ENCODE measurements at places on chromosomes 4 and X.

- DNase-seq = no peak
Measured at GRCh38 chr4:3220476-3221183, 28.3 kb upstream of the MSANTD1 start.

DNA sequence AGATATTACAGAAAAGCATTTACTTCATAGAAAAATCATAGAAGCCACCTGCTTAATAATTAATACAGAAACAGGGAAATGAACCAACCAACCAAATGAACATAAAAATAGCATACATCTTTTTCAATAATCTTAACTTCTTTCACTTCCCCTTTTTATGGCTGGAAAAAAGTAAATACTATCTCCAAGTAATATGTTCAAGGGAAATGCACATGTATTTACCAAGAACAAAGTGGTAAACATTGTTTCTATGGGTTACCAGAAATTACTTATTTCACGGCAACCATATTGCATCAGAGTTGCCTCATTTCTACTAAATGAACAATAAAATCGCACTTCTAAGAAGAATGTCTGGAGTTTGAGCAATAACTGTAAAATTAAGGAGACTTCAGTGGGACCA is 321.3 kb downstream of the TMA16 start:
- DNase-seq = no peak

DNA sequence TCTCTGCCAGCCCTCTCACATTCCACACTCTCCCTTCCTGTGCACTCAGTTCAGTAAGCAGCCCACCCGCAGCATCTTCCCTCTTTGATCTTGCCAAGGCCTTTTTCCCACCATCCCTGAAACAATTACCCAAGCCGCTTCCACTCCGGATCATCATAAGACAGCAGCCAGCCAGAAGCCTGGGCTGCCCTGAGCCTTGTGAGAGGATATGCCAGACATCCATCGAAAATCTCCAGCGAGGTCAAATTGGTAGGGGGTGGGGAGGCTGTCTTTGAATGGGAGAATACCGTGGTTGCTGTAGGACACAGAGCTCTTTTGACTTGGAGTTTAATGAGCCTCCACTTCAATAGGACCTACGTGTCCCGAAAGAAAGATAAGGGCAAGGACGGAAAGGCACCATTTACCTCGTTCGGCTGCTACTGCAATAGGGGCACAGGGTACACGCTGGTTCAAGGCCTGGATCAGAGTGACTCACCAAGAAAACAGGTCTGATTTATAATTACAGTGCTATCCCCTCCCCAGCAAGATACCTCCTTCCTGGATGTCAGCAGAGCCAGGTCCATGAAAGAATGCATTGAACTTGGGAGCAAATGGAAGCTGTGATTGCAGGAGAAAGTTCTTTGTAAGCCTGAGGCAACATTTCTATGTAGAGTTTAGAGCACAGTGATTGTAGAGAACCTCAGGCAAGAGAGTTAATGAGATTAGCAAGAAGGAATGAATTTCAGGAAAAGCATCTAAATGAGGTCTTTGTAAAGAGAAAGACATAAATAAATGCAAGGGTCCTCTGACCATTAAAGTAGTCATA is 39.5 kb downstream of the AMOT start:
- DNase-seq = no peak

- DNase-seq = no peak
Measured at GRCh38 chr4:128776794-128777216, 32.7 kb upstream of the JADE1 start.

GRCh38 chr4:74501579-74501978 is 56.6 kb downstream of the AREG start:
- no peak for DNase-seq

All from stimulated activated naive CD4-positive, alpha-beta T cell (primary cell).